ENCODE measurements at places on chromosomes 12 and 14.

DNA sequence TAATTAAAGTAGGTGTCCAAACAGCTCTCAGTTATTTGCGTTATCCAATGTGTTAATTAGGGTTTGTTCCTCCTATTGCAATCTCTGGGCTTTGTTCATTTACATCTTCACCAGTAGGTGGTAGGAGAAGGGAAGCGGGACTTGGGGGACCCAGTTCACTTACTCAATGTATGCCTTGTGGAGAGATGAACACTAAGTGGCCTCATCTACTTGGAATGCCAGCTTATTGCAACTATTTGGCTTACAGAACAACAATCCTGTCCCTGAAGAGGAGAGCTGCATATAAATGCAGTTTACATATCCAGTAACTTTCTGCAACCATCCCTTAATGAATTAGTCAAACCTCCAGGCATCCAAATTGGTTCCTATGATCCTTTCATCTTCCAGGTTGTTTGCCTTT is 417.1 kb upstream of the CCDC196 start:
- no peak for DNase-seq

- no peak for DNase-seq
These were observed 60.7 kb downstream of the GALNT9 start for GRCh38 chr12:132268674-132269073.

GRCh38 chr12:12266873-12267741 is at the start of gene LRP6:
Gene LRP6 (minus strand): TSS chr12:12267044. CDS start chr12:12266735, 309 bp downstream.
- DNase-seq: peak; percentile 73

DNA sequence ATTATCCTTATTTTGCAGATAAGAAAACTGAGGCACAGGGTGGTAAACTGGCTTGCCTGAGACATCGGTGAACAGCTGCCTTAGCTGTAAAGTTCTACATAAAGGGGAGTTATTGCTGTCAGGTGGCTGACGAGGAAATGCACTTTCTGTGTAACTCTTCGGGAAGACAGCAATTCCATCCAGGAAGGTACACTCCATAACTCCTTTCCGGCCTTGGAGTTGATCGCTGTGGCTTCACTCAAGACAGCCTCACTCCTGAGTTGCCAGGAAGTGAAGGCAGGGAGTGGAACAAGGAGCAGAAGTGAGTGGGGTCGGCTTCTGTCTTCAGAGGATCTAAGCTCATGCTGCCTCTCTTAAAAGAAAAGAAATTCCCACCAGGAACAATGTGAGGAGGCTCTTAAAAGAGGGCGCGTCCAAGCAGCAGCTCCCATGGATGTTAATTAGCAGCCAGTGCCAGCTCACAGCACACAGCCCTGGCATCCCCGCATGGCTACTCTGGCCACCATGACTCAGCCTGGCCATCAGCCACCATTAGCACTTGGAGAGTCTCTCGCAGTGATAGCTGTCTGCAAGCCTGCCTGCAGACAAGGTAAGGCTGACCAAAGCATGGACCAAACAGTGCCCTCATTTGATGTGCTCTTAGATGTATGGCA is 60.3 kb downstream of the NUAK1 start:
- DNase-seq: no peak

DNA sequence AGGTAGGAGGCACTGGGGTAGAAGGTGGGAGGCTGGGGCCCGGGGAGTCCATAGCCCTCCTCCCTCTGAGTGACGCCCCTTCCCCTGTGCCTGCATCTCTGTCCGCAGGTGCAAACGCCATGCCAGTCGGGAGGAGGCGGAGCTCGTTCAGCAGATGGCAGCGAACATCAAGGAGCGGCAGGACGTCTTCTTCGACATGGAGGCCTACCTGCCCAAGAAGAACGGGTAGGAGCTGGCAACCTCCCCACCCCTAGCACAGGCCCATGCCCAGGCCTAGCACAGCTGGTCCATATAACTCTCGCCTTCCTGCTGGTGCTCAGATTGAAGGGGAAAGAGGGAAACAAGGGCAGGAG is 35.6 kb downstream of the TMEM120B start:
- no peak for DNase-seq
